ENCODE measurements at places on chromosomes 7 and 10.

DNA sequence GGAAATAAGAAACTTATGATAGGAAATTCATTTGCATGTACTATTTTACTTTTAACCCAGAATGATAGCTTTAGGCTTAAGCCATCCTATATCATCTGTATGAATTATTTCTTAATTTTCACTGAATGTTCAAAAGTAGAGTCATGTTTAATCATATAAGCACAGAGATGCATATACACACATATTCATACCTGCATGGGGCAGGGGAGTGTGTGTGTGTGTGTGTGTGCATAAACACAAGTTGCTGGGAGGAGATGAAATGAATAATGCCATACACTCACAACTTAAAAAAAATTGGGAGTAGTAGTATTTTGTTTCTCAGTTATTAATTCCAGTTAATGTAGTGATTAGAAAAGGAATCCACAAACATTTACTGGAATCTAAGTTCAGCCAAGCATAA, 83.1 kb upstream of the IKZF1 start:
- DNase-seq = no peak

- DNase-seq = no peak
These were observed 92.1 kb upstream of the CXCL12 start for GRCh38 chr10:44477046-44477425.

DNA sequence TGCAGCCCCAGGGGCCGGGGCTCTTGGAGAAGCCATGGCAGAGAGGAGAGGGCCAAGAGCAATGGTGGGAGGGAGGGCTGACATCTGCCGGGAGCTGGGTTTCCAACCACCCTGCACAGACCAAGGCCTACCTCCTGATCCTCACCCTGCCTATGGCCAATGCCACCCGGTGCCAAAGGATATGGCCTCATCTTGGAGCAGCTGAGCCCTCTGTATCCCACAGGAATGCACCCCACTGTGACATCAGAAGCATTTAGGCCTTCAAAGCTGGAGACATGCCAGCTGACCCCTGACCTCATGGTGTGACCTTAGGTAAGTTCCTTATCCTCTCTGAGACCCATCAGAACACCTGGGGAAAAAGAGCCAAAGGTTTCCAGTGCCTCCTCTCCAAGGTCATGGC, 113.6 kb upstream of the ZMIZ1 start:
- no peak for DNase-seq

DNA sequence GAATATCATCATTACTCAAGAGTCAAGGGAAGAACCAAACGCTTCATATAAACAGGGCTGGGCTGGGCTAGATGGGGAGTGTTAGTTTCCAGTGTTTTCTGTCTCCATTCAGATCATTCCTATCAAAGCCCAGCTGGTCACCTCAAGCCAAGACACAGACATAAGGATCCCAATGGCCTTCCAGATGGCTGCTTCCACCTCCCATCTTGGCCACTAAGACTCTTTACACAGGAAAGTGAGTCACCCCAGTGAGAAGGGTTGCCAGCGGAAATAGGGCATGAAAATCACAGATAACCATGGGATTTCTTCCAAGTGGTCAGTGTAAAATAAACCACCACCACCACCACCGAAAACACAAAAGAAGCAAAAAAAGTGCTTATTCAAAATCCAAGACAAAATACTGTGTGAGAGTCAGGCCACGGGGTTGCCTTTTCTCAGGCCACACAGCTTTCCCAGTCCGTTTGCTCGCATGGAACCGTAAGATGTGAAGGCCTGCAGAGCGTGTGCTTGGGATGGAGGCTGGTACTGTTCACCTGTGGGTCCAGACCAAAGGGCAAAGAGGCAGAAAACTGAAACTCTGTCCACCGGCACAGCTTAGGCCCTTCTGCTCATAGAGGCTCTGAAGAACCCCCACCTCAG, 5.6 kb downstream of the PRSS2 start:
- no peak for DNase-seq

- DNase-seq = no peak
These were observed 492.7 kb downstream of the RPS24 start for GRCh38 chr10:78526347-78526746.

- peak; percentile 96 for DNase-seq
These were observed at the start of gene NCAPG2 for GRCh38 chr7:158704524-158705233. Gene NCAPG2 (minus strand): TSS chr7:158704804. CDS start chr7:158701899, 2,905 bp downstream.

GRCh38 chr10:21171936-21172541, 274.9 kb upstream of the NEBL start:
- DNase-seq = no peak

DNA sequence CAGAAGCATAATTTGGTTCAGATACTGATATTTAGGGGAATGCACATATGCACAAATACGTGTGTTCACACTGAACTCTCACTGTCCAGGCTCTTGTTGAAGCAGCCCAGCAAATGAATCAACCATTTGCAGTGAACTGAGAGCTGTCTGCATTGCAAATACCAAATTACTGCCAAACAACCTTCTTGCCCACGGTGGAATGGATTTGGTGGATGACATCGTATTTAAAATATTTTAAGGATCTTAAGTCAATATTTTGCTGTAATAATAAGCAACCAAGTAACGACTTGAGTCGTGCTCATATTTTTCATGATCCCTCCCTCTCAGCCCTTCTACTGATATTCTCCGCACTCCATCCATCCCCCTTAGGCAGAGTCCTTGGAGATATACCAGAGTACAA, 107.9 kb upstream of the FEZF1 start:
- no peak for DNase-seq

DNA sequence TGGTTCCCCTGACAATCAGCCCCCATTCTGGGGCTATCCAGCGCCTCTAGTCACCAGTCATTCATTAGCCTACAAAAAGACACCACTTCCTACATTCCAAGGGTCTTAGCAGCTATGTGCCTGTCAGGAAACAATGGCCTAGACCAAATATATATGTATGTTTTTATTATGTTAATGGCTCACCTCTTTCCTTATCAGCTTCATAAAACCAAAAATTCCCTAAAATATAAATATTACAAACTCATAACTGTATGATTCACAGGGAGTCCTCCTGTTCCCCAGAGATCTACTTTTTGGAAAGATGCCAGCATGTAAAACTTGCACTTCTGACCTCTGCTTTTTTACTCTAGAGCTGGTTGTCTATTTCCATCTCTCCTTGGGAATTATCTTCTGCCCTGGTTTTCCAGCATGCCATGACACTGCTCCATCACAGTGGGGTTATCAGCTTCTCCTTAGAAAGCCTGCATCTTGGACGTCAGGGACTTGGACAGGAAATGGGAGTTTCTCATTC, 79.2 kb downstream of the ABCA13 start:
- DNase-seq = no peak

GRCh38 chr10:121418126-121418777, 180.0 kb downstream of the FGFR2 start:
- no peak for DNase-seq

DNA sequence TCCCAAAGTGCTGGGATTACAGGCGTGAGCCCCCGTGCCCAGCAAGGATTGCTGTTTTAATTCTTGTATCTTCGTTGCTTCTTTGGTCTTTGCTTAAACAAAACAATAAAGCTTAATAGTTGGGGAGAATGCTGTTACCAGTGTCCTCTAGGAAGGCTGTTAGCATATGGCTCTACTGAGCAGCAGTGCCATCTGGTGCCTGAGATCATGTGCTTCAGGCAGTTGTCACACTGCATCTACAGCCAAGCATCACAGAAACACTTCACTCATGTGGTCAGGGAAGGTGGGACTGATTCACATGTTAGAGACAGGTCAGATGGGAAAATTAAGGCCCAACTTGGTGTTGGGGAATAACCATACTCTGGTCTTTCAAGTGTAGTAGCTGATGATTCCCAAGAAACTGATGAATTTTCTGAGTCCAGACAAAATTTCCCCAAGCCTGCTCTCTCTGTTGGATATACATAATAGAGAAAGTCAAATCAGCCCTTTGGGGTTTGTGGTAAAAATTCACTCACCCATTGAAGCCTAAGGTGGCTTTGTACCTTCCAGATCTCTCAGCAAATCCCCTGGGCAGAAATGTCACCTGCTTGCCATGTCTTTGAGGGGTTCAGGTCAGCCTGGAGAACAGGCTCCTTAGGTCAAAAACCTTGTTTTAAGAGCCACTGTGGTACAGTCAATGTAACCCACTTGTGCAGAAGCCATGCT, 28.4 kb downstream of the UBE2D4 start:
- DNase-seq = peak; percentile 5

DNA sequence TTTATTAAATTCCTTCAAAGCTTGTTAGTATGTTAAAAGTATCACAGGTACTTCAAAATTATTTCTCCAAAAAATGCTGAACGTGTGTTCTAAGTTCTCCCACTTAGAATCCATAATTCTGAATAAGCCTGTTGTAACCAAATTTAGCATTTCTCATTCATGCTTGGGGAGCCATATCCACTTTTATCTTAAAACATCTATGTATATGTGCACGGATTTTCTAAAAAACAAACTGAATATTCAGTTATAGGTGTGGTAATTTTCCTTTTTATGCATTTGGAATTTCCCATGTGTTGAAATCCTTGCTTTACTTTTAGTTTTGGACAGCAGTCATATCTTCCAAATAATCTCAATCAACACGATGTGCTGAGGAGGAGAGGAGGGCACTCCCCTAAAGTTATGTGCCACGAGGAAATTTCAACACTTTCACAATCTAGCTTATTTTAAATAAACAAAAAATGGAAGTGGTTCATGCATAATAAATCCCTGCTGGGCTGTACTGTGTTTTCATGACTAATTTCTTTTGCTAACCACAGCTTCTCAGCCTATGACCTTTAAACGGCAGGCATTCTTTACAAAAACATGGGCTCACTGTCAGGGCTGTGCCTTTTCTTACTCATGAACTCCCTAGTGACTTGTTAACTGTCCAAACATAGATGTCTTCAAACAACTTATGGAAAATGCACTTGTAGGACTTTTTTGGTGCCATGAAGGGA, 380.3 kb upstream of the SEMA3C start:
- no peak for DNase-seq

GRCh38 chr10:119364645-119365600, 157.6 kb downstream of the GRK5 start:
- DNase-seq = no peak

DNA sequence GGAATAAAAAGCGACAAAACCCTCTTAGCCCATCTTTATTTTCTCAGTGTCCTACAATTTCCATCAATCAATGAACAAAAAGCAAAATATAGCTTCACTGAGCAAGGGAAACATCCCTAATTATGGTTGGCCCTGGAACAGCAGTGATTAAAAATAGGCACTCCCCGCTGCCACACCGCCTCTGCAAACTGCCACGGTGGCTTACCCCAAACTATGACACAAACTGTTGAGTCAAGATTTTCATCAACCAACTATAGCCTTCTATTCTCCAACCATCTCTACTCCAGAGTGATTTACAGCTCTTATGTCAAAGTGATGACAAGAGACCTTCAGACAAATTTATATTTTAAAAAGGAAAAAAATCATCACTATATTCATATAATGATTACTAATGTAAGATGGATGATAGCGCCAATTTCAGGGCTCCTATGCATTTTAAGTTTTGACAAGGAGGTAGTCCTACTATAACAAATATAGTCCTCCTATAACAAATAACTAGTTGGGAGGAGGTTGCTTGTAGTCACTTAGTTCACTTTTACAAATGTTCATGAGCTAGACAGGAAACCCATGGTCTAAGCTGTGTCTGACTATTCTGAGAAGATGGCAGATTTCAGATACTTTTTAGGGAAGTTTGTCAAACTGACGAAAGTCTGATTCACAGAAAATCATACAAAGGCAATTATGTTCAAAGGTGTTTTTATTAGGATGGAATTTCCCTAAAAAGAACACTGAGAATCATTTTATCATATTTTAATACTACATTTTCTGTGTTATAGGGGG, 26.3 kb downstream of the DENND11 start:
- no peak for DNase-seq

DNA sequence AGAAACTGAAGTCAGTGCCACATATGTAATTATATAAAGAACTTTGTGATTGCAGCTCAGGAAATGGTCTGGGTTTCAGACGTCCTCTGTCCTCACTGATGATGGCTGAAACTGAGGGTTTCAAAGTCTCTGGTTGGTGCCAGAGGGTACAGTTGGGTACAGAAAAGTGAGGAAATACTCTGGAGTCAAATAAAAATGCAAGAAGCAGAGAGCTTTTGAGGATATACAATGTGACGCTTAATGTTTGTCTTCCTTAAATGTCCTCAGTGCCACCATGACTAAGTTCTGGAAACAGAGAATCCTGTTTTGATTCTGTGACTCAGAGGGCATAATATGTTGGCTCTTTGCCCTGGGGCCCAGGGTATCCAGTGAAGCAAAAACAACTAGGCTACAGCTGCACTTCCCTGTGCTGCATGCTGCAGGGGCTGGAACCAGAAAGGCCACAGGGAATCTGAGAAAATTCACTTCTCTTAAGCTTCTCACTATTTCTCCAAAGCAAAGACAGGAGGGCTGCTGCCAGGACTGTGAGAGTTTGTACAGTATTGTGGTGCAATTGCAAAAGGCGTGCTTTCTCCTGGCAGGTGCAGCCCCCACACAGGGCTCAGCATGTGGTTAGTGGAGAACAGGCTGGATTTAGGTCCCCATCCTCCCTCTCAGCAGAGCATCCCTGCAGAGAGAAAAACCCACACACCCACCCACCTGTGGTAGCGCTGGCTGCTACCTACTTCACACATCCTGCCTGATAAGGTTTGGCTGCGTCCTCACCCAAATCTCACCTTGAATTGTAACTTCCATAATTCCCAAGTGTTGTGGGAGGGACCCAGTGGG, 169.5 kb upstream of the SVIL start:
- no peak for DNase-seq

GRCh38 chr7:102834466-102834865, 78.3 kb upstream of the LRRC17 start:
- DNase-seq = no peak

DNA sequence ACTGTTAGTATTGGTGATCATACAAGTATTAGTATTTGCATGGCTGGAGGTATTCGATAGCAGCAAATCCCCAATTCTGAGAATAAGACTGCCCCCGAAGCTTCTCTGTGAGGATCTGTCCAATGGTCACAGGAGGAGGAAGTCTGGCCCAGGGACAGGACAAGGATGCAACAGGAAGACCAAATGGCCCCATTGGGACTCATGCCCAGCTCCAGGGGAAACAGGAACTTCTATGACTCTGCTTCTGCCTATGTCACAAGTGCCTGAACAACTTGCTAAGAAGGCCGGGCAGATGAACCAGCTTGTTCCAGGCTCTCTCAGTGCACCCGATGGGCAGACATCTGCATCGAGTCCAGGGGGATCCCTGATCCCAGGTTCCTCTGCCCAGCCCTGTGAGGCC, 172.0 kb upstream of the GRB10 start:
- no peak for DNase-seq

- peak; percentile 50 for DNase-seq
These were observed at the start of gene TMEM229A for GRCh38 chr7:124032369-124033094. Gene TMEM229A (minus strand): TSS chr7:124033067. CDS start chr7:124033003, 64 bp downstream.

DNA sequence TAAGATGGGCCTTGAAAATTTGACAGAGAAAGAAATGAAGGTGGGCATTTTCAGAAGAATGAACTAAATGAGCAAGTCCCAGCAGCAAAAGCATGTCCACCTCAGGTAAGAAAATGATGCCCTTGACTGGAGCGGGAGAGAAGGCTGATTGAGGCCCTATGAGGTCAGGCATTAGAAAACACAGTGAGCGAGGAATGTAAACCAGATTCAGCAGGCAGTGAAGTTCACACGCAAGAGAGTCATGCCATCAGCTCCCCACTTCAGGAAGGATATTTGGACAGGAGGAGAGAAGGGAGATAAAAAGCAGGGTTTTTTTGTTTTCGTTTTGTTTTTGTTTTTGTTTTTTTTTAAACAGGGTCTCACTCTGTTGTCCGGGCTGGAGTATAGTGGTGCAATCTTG, 166.4 kb downstream of the PPP1R17 start:
- no peak for DNase-seq

GRCh38 chr7:71286336-71286735, 154.4 kb downstream of the GALNT17 start:
- DNase-seq = no peak

- DNase-seq = no peak
These were observed 158.3 kb upstream of the PFKP start for GRCh38 chr10:2908851-2909630.

All from neural crest cell (in vitro differentiated cells).